Adrenal gland (tissue), 19 donors: ENCODE measurements at places on chromosomes 2 and 18. TPM values are rescaled to one million over a fixed set of nuclear protein-coding genes. Genes with fewer than 3 reads are reported as not detected.

TOGARAM2 gene
- 0.16 TPM for polyA plus RNA-seq

TUBA4A gene
- polyA plus RNA-seq: 13.4 TPM

COL6A3 gene
- polyA plus RNA-seq: 15.5 TPM

PECR gene
- polyA plus RNA-seq: 5.3 TPM

LGALSL gene
- polyA plus RNA-seq: 16.9 TPM

SATB2 gene
- 5.8 TPM for polyA plus RNA-seq

LRRC30 gene
- not detected for polyA plus RNA-seq

PPP1R1C gene
- polyA plus RNA-seq: 2.2 TPM

ALKAL2 gene
- polyA plus RNA-seq: 136 TPM

ANKRD62 gene
- polyA plus RNA-seq: not detected

AQP12A gene
- polyA plus RNA-seq: not detected

IL36G gene
- not detected for polyA plus RNA-seq

DNA sequence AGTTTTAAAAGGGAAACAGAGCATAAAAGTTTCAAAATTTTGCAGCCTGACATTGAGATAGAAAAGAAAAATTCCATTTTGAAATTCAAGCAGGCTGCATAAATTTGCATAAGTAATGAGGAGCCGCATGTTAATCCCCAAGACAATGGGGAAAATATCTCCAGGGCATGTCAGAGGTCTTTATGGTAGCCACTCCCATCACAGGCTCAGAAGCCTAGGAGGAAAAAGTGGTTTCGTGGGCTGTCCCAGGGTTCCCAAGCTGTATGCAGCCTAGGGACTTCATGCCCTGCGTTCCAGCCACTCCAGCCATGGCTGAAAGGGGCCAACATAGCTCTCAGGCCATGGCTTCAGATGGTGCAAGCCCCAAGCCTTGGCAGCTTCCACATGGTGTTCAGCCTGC, 108.8 kb downstream of the SLC4A10 start:
- H3K36me3 ChIP-seq: no peaks in the 10 kb centered on the region
- H3K4me3 ChIP-seq: no peak overlapping the region
- no peaks in the 10 kb centered on the region for H3K27me3 ChIP-seq
- no peak overlapping the region for H3K27ac ChIP-seq
- no peak for DNase-seq

DNA sequence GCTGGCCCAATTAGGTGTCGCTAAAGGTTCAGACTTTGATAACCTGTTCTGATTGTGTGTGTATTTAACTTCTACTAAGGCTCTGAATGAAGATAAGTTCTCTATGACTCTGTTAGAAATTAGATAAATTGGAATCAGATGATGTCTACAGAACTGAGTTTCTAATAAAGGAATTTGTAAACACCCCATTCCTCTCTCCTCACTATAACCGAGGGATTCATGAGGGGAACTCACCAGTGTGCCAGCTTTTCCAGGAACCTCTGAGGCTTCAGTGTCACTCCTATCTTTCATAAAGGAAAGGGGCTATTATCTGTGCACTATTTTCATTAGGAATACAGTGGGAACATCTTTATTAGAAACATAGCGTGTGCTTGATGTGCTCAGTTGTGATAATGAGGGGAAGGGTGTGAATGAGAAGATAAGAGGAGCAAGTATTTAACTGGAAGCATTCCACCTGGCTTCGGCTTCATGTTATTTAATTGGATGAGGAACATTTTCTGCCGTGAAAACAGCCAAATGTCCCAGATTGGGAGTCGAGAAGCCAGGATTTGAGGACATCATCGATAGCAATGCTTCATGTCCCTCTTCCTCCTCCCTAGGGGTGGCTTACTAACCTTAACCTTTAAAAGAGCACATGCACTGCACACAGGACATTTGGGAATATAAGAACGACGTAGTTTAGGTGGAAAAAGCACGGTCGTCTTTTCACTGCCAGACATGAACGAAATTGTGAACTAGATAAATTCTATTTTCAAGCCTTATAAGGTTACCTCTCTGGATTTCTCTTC, 84.8 kb upstream of the TCF4 start:
- no peak overlapping the region for H3K4me3 ChIP-seq
- H3K36me3 ChIP-seq: no peaks in the 10 kb centered on the region
- DNase-seq: no peak
- no peak overlapping the region for H3K27ac ChIP-seq
- H3K27me3 ChIP-seq: no peaks in the 10 kb centered on the region
- H3K4me1 ChIP-seq: no peaks in the 10 kb centered on the region

DNA sequence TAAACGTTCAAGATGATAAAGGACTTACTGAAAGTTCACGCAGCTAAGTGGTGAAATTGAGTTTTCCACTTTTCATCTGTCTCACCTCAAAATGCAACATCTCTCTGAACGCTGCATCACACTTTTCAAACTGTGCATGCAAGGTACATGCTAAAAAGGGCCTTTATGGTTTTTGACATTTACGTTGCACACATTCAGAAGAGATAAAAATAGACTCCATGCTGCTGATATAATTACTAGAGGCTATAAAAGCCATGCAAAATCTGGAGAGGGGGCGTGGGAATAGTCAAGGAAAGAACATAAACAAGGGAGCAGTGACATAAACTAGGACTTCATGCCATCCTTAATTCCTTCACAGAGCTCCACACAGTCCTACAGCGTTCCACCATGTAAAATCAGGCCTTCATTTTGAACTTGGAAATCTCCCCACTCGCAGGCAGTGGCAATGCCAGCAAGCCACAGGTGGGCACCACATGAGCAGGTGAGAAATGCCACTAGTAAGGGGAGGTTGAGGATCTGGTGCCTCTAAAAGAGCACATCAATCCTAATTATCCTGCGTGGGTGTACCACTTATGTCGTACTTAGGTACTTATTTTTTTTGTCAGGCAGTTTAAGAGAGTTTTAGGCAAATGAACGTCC, 71.4 kb downstream of the ZEB2 start:
- DNase-seq: no peak
- peak overlapping the region; percentile 88 for H3K27ac ChIP-seq
- H3K4me1 ChIP-seq: peaks cover 83% of the 10 kb centered on the region
- H3K4me3 ChIP-seq: no peak overlapping the region
- no peaks in the 10 kb centered on the region for H3K27me3 ChIP-seq

DNA sequence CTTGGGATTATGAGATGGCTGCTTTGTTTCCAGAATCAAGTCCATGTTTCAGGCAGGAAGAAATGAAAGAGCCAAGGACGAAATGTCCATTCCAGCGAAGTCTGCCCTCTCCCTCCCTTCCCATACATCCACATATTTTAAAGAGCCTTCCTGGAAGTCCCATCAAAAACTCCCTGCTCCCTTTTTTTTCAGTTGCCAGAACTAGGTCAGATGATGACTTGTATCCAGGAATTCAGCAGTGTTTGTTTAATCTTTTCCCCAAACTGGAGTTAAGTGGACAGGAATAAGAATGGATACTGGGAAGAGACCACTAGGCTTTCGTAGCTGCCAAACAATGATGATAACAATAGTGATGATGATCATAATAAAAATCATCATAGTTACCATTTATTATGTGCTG, 198.7 kb downstream of the MEIS1 start:
- H3K4me3 ChIP-seq: no peak overlapping the region
- DNase-seq: no peak
- H3K27me3 ChIP-seq: no peaks in the 10 kb centered on the region

- H3K27me3 ChIP-seq: no peaks in the 10 kb centered on the region
- no peak for DNase-seq
- no peaks in the 10 kb centered on the region for H3K4me1 ChIP-seq
- H3K4me3 ChIP-seq: no peak overlapping the region
These were observed 119.0 kb upstream of the TMEFF2 start for GRCh38 chr2:192313773-192314172.

- H3K4me3 ChIP-seq: no peak overlapping the region
- DNase-seq: no peak
- H3K36me3 ChIP-seq: no peaks in the 10 kb centered on the region
These were observed 93.9 kb downstream of the MGAT5 start for GRCh38 chr2:134347756-134348155.

- no peaks in the 10 kb centered on the region for H3K36me3 ChIP-seq
- H3K4me3 ChIP-seq: no peak overlapping the region
- H3K4me1 ChIP-seq: peaks cover 3% of the 10 kb centered on the region
- no peak for DNase-seq
- H3K27ac ChIP-seq: no peak overlapping the region
These were observed 13.3 kb downstream of the MGAT4A start for GRCh38 chr2:98717621-98718020.

GRCh38 chr2:17626986-17627385, 86.5 kb downstream of the VSNL1 start:
- DNase-seq: no peak
- no peak overlapping the region for H3K27ac ChIP-seq
- H3K4me1 ChIP-seq: no peaks in the 10 kb centered on the region
- H3K4me3 ChIP-seq: no peak overlapping the region

DNA sequence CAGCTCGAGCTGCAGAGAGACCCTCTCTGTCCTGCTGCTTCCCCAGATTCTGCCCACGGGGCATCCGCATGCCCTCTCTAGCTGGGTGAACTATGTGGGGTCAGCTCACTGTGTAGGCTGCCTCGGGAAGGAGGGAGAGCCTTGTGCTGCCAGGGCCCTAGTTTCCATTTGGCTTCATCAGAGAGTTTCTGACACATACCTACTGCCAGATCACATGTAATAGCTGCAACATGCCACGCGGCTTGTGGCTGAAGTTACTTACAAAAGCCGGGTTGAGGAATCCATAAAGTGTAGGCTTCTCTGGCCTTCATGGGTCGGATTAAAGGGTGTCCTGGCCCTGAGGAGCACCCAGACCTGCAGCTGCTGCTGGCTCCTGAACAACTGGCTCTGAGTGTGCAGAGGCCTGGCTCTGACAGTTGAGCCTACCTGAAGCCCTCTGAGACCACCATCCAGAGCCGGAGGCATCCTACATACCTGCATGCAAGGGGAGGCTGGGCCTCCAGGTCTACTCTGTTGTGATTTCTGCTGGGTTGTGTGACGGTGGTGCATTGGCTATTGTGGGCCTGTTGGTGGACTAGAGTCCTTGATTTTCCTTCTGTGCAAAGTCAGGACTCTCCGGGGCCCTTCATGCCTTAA, 130.0 kb downstream of the SH3RF3 start:
- no peaks in the 10 kb centered on the region for H3K27me3 ChIP-seq
- no peaks in the 10 kb centered on the region for H3K36me3 ChIP-seq
- peaks cover 53% of the 10 kb centered on the region for H3K4me1 ChIP-seq
- H3K27ac ChIP-seq: no peak overlapping the region

- H3K4me3 ChIP-seq: no peak overlapping the region
- H3K4me1 ChIP-seq: no peaks in the 10 kb centered on the region
- DNase-seq: no peak
- no peaks in the 10 kb centered on the region for H3K36me3 ChIP-seq
- H3K27me3 ChIP-seq: no peaks in the 10 kb centered on the region
These were observed 48.4 kb upstream of the IGFBP5 start for GRCh38 chr2:216743781-216744180.

DNA sequence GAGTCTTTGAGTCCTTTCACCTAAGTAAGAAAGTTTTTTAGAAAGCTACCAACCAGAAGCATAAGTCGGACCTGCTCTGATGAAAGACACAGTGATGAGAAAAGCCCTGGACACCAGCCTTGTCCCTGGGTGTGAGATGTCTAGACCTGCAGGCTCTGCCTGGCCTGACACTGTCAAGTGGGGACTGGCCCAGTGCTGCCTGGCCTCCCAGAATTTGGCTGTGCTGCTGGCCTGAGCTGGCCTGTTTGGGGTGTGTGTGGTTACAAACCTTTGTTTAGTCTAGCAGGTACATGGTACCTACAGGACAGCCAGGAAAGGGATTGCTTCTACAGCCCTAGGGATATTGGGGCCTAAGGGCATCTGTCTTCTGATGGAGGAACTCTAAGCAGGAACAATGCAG, 48.3 kb downstream of the ASB1 start:
- H3K27ac ChIP-seq: no peak overlapping the region
- H3K36me3 ChIP-seq: no peaks in the 10 kb centered on the region
- no peaks in the 10 kb centered on the region for H3K4me1 ChIP-seq
- DNase-seq: no peak
- H3K4me3 ChIP-seq: no peak overlapping the region

- H3K27ac ChIP-seq: no peak overlapping the region
- no peak for DNase-seq
- H3K4me3 ChIP-seq: no peak overlapping the region
- no peaks in the 10 kb centered on the region for H3K4me1 ChIP-seq
These were observed 17.5 kb upstream of the CEP192 start for GRCh38 chr18:12973562-12974213.

- no peaks in the 10 kb centered on the region for H3K4me1 ChIP-seq
- H3K27me3 ChIP-seq: no peaks in the 10 kb centered on the region
- H3K36me3 ChIP-seq: no peaks in the 10 kb centered on the region
These were observed 84.3 kb downstream of the MCFD2 start for GRCh38 chr2:46831051-46831868.

DNA sequence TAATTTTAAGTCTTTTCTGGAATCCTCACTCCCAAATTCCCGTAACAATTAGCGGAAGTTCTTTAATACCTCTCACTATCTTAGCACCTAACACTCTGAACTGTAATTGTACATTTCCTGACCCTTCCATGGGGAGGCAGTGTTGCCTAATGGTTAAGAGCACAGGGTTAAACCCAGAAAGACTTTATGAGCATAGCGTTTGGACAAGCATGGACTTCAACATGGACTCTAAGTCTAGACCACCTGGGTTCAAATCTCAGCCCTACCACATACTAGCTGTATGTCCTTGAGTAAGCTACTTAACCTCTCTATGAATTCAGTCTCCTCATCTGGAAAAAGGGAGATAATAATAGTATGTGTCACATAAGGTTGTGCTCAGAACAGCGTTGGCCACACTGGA, 13.0 kb downstream of the ANTXR1 start:
- DNase-seq: peak; percentile 39
- H3K27ac ChIP-seq: no peak overlapping the region
- no peaks in the 10 kb centered on the region for H3K36me3 ChIP-seq
- H3K4me1 ChIP-seq: peaks cover 12% of the 10 kb centered on the region
- no peaks in the 10 kb centered on the region for H3K27me3 ChIP-seq

DNA sequence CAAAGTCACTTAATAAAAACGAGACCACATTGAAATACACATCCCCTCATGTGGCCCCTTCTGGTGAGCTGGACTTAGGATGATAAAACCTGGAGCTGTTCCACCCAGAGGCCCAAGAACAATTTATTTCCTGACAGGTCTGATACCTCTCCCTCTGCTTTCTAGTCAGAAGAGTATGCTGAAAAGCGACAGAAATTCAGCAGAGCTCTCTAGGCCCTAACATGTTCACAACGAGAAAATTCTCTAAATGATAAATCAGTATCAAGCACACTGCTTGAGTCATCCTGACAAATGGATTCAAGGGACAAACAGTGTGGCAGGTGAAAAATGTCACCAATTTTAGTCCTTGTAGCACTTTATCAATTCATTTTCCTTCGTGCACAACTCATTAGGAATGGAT, 233.5 kb downstream of the PID1 start:
- no peaks in the 10 kb centered on the region for H3K36me3 ChIP-seq
- H3K27ac ChIP-seq: no peak overlapping the region
- peaks cover 13% of the 10 kb centered on the region for H3K4me1 ChIP-seq

- H3K27me3 ChIP-seq: no peaks in the 10 kb centered on the region
- no peaks in the 10 kb centered on the region for H3K4me1 ChIP-seq
- no peak overlapping the region for H3K27ac ChIP-seq
- no peak for DNase-seq
- H3K4me3 ChIP-seq: no peak overlapping the region
These were observed 633.0 kb upstream of the TMEFF2 start for GRCh38 chr2:192827735-192828134.

GRCh38 chr2:14297340-14297739, 335.2 kb upstream of the LRATD1 start:
- peaks cover 15% of the 10 kb centered on the region for H3K4me1 ChIP-seq
- DNase-seq: no peak
- no peak overlapping the region for H3K27ac ChIP-seq
- no peak overlapping the region for H3K4me3 ChIP-seq

GRCh38 chr2:196372811-196373664, 201.7 kb upstream of the STK17B start:
- H3K27me3 ChIP-seq: no peaks in the 10 kb centered on the region
- no peak overlapping the region for H3K4me3 ChIP-seq
- no peak for DNase-seq
- peak overlapping the region; percentile 52 for H3K27ac ChIP-seq
